H1 (cell line): ENCODE measurements at places on chromosomes 6 and 20. TPM values are rescaled to one million over a fixed set of nuclear protein-coding genes. Genes with fewer than 3 reads are reported as not detected.

The SOX18 gene
- total RNA-seq: 0.23 TPM in 1 of 2 replicates, not detected in the other

The ENPP5 gene
- 7.6 and 7.8 TPM in 2 replicates for total RNA-seq

The OOEP gene
- 0.41 TPM in 1 of 2 replicates, not detected in the other for total RNA-seq

The SLC22A7 gene
- not detected in 2 replicates for total RNA-seq

The SGK2 gene
- 0.23 TPM in 1 of 2 replicates, not detected in the other for total RNA-seq

The PHACTR1 gene
- 17.1 and 17.3 TPM in 2 replicates for total RNA-seq

The WFDC10B gene
- 0.54 TPM in 1 of 2 replicates, not detected in the other for total RNA-seq

The SLC17A4 gene
- total RNA-seq: not detected in 2 replicates
